ENCODE measurements at places on chromosomes 11 and 22. TPM values are rescaled to one million over a fixed set of nuclear protein-coding genes. Genes with fewer than 3 reads are reported as not detected.

The IGLL1 gene
- not detected for total RNA-seq

The TSGA10IP gene
- not detected for total RNA-seq

The ASPHD2 gene
- total RNA-seq: 0.64 TPM

DNA sequence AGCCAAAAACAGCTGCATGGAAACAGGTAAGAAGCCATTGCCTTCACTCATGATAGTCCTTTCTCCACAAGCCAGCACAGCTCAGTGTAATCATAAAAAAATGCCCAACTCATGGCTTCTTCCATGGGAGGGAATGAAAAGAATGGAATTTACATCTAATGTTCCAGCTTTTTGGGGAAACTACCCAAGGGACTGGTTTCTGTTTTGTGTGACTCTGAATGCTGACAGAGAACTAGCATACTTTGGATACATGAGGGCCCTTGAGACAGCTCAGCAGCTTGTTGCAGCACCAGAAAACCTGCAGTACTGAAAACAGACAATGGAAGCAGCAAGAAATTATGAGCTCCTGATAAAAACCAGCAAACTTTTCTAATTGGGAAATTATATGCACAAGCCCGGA, 24.2 kb upstream of the HORMAD2 start:
- H3K36me3 ChIP-seq: no peaks in the 10 kb centered on the region
- H3K27ac ChIP-seq: no peak overlapping the region
- H3K27me3 ChIP-seq: no peaks in the 10 kb centered on the region

- H3K27ac ChIP-seq: no peak overlapping the region
- no peaks in the 10 kb centered on the region for H3K4me1 ChIP-seq
- H3K27me3 ChIP-seq: no peaks in the 10 kb centered on the region
- DNase-seq: no peak
- no peak overlapping the region for H3K4me3 ChIP-seq
Observed at GRCh38 chr11:27650988-27651387, 49.3 kb downstream of the BDNF start.

DNA sequence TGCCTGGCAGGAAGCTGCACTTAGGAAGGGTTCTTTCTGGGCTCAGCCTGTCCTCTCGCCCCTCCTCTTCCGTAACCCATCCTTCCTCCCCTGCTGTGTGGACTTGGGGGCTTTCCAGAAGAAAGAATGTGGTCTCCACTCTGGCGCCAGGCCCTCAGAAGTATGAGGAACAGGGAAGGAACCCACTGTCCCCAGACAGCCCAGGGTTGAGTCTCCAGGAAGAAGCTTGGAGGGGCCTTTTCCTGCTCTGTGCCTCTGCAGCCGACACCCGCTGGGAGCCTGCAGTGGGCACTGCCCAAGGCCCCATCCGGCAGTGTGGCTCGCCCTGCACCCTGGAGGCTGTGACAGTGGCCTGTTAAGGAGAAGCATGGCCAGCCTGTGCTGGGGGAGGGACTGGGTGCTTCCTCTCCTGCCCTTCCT, 112.6 kb downstream of the ST3GAL4 start:
- no peak overlapping the region for H3K4me3 ChIP-seq
- H3K27ac ChIP-seq: no peak overlapping the region
- H3K27me3 ChIP-seq: no peaks in the 10 kb centered on the region
- H3K36me3 ChIP-seq: no peaks in the 10 kb centered on the region
- H3K4me1 ChIP-seq: no peaks in the 10 kb centered on the region
- DNase-seq: no peak

DNA sequence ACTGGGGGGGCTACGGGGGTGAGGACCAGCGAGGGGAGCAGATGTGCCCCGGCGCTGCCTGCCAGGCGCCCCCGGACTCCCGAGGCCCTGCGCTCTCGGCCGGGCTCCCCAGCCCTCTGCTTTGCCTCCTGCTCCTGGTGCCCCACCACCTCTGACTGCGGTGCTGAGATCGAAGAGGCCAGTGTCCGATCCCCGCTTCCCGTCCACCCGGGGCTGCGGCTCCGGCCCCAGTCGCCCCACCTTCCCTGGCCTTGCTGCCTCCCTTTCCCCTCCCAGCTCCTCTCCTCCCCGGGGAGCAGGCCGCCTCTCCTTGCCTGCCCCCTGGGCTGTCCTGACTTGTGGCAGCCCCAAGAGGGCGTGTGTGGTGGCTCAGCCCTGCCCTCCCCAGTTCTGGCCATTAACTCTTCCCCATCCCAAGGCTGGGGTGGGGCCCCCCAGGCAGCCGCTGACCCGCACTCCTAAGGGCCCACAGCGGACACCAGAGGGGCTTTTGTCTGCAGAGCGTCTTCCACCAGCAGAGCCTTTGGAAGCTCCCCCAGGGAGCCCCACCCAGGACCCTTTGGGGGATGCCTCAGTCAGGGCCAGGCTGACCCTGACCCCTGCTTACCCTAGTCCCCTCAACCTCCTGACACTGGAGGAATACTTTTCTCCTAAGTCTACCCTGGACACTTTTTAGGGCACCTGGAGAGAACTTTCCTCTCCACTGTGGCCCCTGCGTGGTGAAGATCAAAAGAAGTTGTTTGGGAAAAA, 16.6 kb downstream of the RTN4RL2 start:
- no peaks in the 10 kb centered on the region for H3K4me1 ChIP-seq
- DNase-seq: no peak
- no peaks in the 10 kb centered on the region for H3K36me3 ChIP-seq
- peak overlapping the region; percentile 31 for H3K27ac ChIP-seq
- peak overlapping the region; percentile 59 for H3K4me3 ChIP-seq
- no peaks in the 10 kb centered on the region for H3K27me3 ChIP-seq

GRCh38 chr11:102172127-102172848, 62.0 kb downstream of the YAP1 start:
- no peaks in the 10 kb centered on the region for H3K36me3 ChIP-seq
- H3K4me3 ChIP-seq: no peak overlapping the region
- no peak for DNase-seq

DNA sequence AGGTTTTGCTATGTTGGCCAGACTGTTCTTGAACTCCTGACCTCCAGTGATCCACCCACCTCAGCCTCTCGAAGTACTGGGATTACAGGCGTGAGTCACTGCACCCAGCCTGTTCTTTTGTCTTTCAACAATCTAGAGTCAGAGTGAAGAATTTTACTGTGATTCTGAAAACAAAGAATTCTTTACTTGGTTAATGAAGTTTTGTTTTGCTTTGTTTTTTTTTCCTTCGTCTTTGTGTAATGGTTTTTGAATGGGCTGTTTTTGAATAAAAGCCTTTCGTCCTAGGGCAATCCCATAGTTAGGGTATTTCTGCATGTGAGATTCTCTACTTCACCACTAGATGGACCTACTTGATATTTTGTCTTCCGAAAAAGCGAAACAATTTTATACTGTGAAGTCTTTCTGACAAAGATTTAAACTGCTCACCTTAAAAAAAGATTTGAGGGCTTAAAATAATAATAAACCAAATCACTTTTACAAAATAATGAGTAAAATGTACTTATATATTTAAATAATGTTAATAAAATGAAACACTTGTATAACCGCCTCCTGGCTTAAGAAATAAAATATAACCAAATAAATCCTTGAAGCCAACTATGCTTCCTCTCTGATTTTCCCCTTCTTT, 43.4 kb upstream of the SC5D start:
- no peaks in the 10 kb centered on the region for H3K4me1 ChIP-seq
- no peaks in the 10 kb centered on the region for H3K36me3 ChIP-seq
- no peaks in the 10 kb centered on the region for H3K27me3 ChIP-seq
- H3K4me3 ChIP-seq: no peak overlapping the region
- no peak for DNase-seq
- H3K27ac ChIP-seq: no peak overlapping the region

DNA sequence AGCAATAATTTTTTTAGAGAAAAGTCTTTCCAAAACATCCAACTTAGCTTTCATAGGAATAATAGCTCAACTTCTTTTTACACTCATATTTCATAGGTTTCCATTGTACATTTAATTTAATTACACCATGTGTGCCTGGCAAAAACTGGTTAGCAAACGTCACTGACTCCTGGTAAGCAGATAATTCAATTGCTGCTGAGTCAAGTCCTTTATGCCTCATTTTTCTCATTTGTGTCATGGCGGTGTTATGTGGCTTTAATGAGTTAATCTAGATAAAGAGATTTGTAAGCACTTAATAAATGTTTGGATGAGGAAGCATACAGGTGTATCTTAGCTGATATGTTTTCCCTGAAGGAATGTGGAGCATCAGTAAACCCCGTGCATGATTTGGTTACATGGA, 41.2 kb upstream of the PAK1 start:
- H3K27ac ChIP-seq: no peak overlapping the region
- no peaks in the 10 kb centered on the region for H3K4me1 ChIP-seq
- H3K4me3 ChIP-seq: no peak overlapping the region

GRCh38 chr11:18615628-18616392, 16.2 kb downstream of the MISFA start:
- H3K4me3 ChIP-seq: no peak overlapping the region
- H3K27ac ChIP-seq: no peak overlapping the region
- H3K36me3 ChIP-seq: peaks cover 6% of the 10 kb centered on the region
- no peaks in the 10 kb centered on the region for H3K27me3 ChIP-seq

DNA sequence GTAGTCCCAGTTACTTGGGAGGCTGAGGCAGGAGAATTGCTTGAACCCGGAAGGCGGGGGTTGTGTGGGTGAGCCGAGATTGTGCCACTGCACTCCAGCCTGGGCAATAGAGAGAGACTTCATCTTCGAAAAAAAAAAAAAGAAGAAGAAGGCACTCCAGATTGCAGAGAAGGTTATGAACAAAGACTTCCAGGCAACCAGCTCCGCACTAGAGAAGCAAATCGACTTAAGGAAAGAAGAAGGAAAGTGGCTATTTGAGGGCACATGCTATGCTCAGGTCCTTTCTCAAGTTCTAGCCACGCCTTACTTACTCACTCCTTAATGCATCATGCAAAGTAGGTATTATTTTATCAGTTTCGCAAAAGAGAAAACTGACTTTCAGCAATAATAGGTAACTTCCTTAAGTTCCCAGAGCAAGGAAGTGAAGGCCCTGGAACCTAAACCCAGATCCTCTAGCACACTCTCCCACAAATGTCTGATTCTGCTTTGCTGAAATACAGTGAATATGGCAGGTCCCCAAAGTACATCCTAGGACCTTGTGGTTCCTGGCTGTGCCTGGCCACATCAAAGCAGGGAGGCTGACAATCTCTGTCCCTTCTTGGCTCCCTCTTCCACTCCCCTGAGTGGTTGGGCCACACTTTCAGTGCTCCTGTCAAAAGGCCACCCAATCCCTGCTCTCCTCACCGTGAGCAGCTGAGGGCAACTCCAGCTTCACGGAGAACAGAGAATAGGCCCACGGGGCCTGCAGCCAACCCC, 14.2 kb downstream of the CD3E start:
- H3K36me3 ChIP-seq: no peaks in the 10 kb centered on the region
- DNase-seq: no peak
- no peaks in the 10 kb centered on the region for H3K27me3 ChIP-seq
- H3K27ac ChIP-seq: no peak overlapping the region
- H3K4me3 ChIP-seq: no peak overlapping the region

- no peak overlapping the region for H3K4me3 ChIP-seq
- no peaks in the 10 kb centered on the region for H3K36me3 ChIP-seq
- H3K4me1 ChIP-seq: no peaks in the 10 kb centered on the region
- no peak for DNase-seq
- no peaks in the 10 kb centered on the region for H3K27me3 ChIP-seq
Observed at GRCh38 chr11:9787981-9788521, 124.2 kb downstream of the SWAP70 start.

DNA sequence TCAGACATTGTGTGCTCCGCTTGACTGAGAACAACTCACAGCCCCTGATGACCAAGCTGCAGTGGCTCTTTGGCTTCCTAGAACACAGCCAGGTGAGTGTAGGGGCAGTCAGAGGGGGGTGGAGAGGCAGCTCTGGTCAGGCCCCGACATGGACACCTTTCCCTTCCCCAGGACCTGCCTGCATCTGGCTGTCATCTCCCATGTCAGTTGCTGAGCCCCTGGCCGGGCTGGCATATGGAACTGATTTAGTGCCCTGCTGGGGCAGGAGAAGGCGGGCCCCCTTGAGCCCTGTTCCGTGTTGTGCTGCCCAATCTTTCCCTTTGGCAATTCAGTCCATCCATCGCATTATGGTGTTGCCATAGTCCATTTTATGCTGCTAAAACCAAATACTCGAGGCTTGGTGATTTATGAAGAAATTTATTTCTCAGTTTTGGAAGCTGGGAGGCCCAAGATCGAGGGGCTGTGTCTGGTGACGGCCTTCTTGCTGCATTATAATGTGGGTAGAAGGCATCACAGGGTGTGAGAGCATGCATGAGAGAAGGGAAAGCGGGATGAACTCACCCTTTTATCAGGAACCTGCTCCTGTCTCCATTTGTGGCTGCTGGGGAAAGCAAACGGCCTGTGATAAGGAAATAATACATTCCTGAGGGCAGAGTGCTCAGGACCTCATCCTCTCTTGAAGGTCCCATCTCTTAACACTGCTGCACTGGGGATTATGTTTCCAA, 19.0 kb downstream of the USP35 start:
- H3K4me3 ChIP-seq: no peak overlapping the region
- no peaks in the 10 kb centered on the region for H3K4me1 ChIP-seq
- H3K27me3 ChIP-seq: no peaks in the 10 kb centered on the region
- H3K36me3 ChIP-seq: no peaks in the 10 kb centered on the region
- no peak for DNase-seq

- no peaks in the 10 kb centered on the region for H3K36me3 ChIP-seq
- no peak overlapping the region for H3K4me3 ChIP-seq
- peak overlapping the region; percentile 61 for H3K27ac ChIP-seq
- no peak for DNase-seq
- H3K27me3 ChIP-seq: no peaks in the 10 kb centered on the region
Observed at GRCh38 chr22:41842996-41843970, 10.4 kb downstream of the SREBF2 start.

- no peaks in the 10 kb centered on the region for H3K27me3 ChIP-seq
- H3K4me1 ChIP-seq: no peaks in the 10 kb centered on the region
- no peaks in the 10 kb centered on the region for H3K36me3 ChIP-seq
- H3K27ac ChIP-seq: no peak overlapping the region
Observed at GRCh38 chr22:39773976-39774539, 119.5 kb downstream of the ENTHD1 start.

- DNase-seq: no peak
- H3K27me3 ChIP-seq: no peaks in the 10 kb centered on the region
- no peaks in the 10 kb centered on the region for H3K36me3 ChIP-seq
- peaks cover 11% of the 10 kb centered on the region for H3K4me1 ChIP-seq
- H3K27ac ChIP-seq: no peak overlapping the region
- H3K4me3 ChIP-seq: no peak overlapping the region
Observed at GRCh38 chr22:17862646-17863181, 88.4 kb upstream of the BID start.

DNA sequence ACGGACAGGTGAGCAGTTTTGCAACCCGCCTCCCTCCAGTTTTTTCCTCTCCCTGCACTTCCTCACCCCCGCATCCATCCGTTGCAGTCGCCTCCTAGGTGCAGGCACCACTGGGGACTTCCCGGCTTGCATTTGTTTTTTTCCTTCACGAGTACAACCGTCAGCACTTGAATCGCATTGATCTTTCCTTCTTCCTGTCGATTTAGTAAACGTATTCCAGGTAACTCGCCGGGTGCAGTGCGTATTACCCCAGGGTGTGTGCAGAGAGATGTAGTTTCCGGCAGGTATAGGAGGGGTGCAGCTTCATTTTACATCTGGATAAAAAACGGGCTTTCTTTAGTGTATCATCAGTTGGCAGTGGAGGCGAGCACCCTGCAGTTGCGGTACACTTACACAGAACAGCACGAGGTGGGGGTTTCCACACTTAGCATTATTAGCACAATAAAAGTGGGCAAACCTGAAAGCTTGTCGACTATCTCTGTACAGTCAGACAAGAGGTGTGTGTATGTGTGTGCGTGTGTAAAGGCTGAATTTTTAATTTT, at the start of gene SORL1-AS1:
SORL1-AS1 (minus strand) TSS at position 359 of the 542 bp plus-strand sequence.
- no peak for DNase-seq
- no peaks in the 10 kb centered on the region for H3K4me1 ChIP-seq
- peak within 1 kb of the TSS; percentile 50 for H3K27ac ChIP-seq
- H3K4me3 ChIP-seq: peak within 1 kb of the TSS; percentile 85
- H3K27me3 ChIP-seq: no peaks in the 10 kb centered on the region
- H3K36me3 ChIP-seq: no peaks in the 10 kb centered on the region
